Urothelium cell line (cell line): ENCODE measurements at places on chromosomes 3 and 15.

- no peak for DNase-seq
These were observed 167.4 kb downstream of the OSBPL10 start for GRCh38 chr3:31813686-31814085.

DNA sequence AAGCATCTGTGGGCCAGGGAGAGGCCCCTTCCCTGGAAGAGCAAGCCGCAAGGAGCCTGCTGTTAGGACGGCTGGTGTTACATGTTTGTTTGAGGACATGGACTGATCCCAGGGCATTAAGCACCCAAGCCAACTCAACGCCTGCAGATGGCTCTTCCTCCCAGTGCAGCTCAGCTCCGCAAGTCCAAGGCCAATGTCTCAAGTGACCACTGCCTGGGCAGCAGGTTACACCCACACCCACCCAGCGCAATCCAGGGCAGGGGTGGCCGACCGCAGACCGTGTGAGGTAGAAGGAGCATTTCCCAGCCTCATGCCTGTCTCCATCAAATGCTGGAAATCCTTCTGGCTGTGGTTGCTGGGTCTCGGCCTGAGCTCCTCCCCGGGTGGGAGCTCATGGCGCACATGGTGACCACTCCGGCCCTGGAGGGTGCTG is 14.5 kb downstream of the GP5 start:
- DNase-seq = no peak

DNA sequence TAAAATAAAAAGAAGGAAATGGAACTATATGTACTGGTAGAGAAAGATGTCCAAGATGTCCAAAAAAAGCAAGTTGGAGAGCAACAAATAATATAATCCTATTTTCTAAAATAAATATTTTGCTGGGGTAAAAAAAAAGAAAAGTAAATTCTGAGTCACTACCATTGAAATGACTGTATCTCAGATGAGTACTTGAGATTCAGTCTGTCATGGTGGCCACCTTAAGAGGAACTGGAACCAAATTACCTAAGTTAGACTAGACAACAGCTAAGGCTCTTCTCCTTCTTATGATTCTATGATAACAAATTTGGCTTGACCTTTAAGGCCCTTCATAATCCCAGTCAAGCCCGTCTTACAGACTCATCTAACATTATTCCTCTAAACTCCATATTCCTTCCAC is 270.6 kb upstream of the HES1 start:
- DNase-seq = no peak

GRCh38 chr3:9351709-9352126 is 11.1 kb upstream of the THUMPD3 start:
- DNase-seq = no peak

- no peak for DNase-seq
These were observed 71.5 kb downstream of the FOXP1 start for GRCh38 chr3:71512000-71512399.

- DNase-seq = no peak
These were observed 163.1 kb downstream of the ROBO1 start for GRCh38 chr3:79604681-79605080.

- DNase-seq = no peak
These were observed 3.2 kb upstream of the EIF1B start for GRCh38 chr3:40306336-40306735.

- DNase-seq = no peak
These were observed 332.4 kb downstream of the SATB1 start for GRCh38 chr3:18092726-18093125.

GRCh38 chr3:78497021-78497420 is 1270.8 kb downstream of the ROBO1 start:
- no peak for DNase-seq

- no peak for DNase-seq
These were observed 51.3 kb upstream of the CLDN18 start for GRCh38 chr3:137958636-137959035.

- DNase-seq = no peak
These were observed 130.6 kb upstream of the MEF2A start for GRCh38 chr15:99435113-99435695.

DNA sequence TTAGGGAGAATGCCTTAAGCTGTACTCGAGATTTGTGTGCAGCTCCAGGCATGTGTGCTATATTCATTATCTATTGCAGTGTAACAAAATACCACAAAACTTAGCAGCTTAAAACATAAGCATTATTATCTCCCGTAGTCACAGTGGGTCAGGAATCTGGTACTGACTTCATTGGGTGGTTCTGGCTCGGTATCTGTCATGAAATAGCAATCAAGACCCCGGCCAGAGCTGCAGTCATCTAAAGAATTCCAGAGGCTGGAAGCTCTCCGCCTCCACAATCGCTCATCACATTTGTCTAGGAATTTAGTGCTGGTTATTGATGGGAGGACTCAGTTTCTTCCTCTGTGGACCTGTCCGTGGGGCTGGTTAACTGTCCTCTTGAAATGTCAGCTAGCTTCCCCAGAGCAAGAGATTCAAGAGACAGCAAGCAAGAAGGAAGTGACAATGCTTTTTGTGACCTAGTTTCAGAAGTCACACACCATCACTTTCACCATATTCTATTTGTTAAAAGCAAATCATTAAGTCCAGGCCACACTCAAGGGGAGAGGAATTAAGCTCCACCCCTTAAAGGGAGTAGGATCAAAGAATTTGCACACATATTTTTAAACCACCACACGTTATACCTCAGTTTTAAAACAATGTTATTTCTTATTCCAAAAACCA is 76.1 kb downstream of the TOP2B start:
- DNase-seq = no peak

- peak; percentile 95 for DNase-seq
These were observed 78.4 kb downstream of the IQSEC1 start for GRCh38 chr3:12994607-12995388.

- no peak for DNase-seq
These were observed 16.5 kb upstream of the RGMA start for GRCh38 chr15:93105485-93105884.

- DNase-seq = no peak
These were observed 218.3 kb upstream of the CFAP20DC start for GRCh38 chr3:59268170-59268569.

DNA sequence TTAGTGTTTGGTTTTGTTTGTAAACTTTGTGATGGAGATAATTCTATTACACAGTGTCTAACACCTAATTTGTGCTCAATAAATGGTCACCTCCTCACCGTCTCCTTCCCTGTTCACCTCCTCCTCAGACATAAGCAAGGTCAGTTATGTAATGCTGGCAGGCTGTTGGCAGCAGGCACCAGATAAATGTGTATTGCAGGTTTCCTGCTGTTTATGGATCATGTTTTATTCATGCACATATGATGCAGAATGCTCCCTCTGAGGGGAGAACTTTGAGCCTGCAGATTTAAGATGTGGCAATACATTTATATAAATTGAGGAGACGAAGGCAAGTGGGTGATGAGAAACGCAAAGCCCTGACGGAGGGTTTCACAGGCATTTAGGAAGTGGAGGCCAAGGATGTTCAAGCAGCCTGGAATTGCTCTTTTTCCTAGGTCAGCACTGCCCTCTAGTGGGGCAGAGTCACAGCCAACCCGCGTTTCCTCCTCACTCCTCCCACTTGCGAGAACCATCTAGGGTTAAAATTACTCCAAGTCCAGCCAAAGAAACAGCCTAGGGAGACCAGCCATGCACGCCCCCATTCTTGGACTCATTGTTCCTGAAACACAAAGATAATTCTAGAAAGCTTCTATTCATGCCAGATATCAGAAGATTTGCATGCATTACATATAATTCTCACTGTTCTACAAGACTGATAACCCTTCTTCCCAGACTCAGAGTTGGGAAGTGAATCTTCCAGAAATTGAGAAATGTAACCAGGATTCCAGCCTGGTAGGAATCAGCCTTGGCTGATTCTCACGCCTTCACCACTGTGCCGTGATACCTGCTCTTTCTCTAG is 228.7 kb downstream of the SLCO3A1 start:
- peak; percentile 76 for DNase-seq

DNA sequence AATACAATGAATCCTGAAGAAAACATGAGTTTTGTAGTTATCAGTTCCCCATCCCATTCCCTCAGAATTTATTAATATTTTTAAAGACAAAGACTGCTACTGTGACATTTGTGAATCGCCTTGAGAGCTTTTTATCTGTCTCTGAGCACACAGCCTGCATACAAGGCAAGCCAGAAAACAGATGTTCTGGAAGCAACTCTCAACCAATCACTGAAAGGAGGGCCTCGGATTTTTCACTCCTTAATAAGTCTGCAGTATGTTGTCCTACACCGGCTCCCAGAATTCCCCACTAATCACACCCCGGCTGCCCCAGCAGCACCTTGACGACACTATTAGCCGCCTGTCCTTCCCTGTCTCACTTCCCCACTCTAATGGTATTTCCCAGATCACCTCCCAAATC is 138.5 kb downstream of the ZNF621 start:
- no peak for DNase-seq

DNA sequence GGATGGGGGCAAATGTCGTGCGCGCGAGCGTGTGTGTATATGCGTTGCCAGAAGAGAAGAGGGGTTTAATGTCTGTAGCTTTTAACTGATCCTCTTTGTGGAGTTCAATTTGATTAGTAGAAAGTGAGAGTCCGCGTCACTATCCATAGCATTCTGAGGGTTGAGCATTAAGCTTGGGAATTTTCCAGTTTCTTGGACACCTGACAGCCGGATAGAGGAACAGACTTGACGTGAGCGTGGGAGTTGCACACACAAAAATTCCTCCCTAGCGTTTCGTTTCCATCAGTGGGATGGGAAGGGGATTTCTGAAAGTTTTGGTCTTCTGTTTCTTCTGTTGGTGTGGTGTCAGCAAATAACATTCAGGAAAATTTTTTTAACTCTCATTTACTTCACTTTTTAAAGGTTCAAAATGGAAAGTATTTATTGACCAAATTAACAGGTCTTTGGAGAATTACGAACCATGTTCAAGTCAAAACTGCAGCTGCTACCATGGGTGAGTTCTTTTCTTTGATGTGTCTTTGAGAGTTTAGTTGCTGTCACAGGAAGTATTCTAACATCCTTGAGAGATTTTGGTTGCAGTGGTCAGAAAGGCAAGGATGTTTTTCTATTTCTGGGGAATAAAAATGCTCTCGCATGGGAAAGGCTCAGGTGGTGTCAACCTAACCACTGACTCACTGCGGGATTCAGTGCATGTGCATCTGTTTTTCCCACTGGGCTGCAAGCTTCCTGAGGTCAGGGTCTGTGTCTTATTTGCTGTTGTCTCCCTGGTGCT is 841 bp downstream of the POGLUT1 start:
- DNase-seq = no peak

DNA sequence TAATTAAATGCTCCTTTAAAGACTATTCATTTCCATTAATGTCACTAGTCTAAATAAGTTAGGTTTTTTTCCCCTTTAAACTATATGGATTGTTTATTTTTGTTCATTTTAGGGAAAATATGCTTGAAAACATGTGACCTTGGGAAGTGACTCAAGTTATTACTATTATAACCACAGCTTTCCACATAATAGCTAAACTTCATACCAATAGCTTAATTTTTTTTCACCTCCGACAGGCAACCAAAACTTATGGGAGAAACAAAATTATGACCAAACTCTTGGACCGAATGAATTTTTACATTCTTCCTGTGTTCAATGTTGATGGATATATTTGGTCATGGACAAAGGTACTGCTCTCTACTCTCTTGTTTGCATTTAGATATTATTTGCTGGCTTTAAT is 16.2 kb downstream of the CPA3 start:
- no peak for DNase-seq

GRCh38 chr15:23033979-23034378 is 5.4 kb downstream of the TUBGCP5 start:
- no peak for DNase-seq

GRCh38 chr3:174132421-174133042 is 726.6 kb upstream of the NAALADL2 start:
- DNase-seq = no peak

GRCh38 chr3:54020436-54020835 is 101.9 kb upstream of the CACNA2D3 start:
- no peak for DNase-seq

DNA sequence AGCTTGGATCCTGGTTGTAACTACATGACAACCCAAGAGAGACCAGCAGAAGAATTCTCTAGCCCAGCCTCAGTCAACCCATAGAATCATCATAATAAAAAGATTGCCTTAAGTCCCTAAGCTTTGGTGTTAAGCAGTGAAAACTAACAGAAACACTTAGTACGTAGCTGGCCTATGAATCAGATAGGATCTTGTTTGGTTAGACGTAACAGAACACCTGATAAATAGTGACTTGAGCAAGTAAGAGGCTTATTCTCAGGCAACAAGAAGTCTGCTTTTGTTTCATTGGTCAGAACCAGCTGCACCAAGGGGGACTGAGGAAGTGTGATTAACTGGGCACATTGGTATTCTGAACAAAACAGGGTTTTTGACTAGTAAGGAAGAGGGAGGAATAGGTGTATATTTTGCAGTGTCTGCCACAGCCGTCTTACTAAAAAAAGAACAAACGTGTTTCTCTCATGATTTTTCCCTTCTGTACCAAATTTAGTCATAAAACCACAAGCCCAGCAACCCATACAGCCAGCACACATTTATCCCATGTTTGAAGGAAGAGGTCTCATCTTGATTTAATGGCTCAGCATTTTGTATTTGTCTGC is 53.3 kb upstream of the GLCE start:
- no peak for DNase-seq

DNA sequence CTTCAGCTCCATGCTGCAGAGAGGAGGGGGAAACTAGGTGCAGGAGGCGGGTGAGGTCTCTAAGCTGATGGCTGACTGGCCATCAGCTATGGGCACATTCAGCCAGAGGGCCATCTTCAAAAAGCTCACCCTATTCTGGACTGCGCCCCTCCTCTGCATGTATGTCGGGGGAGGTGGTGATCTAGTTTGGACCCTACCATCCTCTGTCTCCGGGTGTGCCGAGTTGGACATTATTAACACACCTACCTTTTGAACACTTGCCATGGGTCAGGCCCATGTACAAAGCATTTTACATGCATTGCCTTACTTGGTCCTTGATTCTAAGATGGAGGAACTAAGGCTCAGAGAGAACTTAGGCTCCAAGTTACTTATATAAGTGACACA is 1.4 kb downstream of the NISCH start:
- no peak for DNase-seq

DNA sequence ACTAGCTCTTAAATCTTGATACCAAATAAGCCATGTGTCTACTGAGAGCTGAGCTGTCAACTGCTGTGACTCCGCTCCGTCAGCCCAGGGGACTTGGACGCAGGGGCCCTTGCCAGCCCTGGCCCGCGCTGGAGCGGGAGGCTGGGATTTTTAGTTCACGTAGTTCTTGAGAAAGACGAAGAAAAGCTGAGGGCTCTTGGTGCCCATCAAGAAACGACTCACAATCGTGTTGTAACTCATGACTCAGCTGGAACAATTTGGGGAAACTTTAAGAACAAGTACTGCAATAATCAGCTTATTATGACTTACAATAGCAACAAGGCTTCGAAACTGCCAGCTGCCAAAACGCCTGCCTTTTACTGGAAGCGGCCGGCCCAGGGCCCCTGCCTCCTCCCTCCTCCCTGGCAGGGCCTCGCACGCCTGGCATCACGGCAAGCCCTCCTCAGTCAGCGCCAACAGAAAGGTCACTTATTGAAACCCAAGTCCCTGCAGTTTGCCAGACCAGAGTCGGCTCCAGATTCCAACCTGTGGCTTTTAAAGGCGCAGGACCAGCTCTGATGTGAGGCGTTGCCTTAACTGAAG is 60.3 kb downstream of the RGMA start:
- no peak for DNase-seq
